H54 (cell line): ENCODE measurements at places on chromosomes 4 and X.
A peak's percentile ranks its signal among the peaks of the same experiment; 100 is the strongest.

- no peak for DNase-seq
Measured at GRCh38 chr4:138110815-138111214, 131.3 kb downstream of the SLC7A11 start.

DNA sequence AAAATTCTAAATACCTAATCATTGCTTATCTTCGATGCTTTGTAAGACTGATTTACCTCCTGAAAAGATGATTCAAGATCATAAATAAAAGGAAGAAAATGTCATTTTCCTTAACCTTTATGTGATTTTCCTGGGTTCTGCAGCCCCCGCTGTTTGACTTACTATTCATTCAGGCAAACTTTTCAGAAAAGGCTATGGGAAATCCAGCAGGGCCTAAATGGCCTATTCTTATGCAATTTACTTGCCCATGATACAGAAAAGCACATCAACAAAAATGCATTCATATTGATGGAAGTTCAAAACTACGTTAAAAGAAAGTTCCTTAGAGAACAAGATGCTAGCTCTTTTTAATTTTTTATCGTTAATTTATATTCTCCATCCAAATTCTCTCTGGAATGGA, 51.2 kb downstream of the TMEM144 start:
- DNase-seq: no peak

GRCh38 chr4:55910140-55910539, 38.6 kb upstream of the CEP135 start:
- DNase-seq: no peak

GRCh38 chrX:135421537-135421931, 210 bp upstream of the SMIM10L2A start:
- DNase-seq: peak; percentile 49

DNA sequence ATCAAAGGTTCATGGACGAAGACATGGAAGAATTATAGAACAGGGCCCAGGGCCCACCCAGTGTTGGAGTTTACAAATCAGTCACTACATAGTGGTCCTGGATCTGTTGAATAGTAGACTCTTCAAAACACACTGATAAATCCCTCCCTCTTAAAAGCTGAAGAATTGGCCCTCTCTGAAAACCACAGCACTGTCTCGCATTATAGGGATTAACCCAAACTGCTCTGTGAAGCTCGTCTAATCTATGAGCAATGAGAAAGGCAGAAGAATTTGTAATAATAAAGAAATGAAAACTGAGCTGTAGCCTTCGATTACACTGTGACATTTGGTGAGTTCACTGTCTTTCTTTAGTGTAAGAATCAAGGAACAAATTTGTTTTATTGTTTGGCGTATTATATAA, 92.5 kb upstream of the ZFP42 start:
- DNase-seq: no peak

DNA sequence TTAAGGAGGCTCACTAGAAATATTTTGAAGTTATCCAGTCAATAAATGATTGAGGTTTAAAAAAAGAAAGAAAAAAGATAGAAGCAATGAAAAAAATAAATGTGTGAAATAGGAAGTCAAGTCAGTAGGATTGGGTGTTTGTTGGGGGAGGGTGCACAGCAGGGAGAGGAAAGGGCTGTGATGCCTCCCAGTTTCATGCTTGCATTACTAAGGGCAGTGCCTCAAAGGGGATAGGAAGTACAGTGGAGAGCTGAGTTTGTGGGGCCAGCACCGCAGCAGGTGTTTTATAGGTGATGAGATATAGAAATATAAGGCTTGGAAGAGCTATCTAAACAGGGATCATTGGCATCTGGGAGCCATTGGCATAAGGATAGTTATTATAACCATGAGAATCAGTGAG, 919.2 kb downstream of the STIM2 start:
- no peak for DNase-seq
